ENCODE measurements at places on chromosomes 12 and 14. TPM values are rescaled to one million over a fixed set of nuclear protein-coding genes. Genes with fewer than 3 reads are reported as not detected.

BHLHE41 gene
- total RNA-seq: 0.78 TPM

JKAMP gene
- 55.2 TPM for total RNA-seq

SMCO2 gene
- total RNA-seq: 1.6 TPM

IL26 gene
- not detected for total RNA-seq

RARG gene
- total RNA-seq: 4.9 TPM

LARP4 gene
- 58.5 TPM for total RNA-seq

VWF gene
- 0.10 TPM for total RNA-seq

ADGRD1 gene
- total RNA-seq: 6.6 TPM

PTPRO gene
- total RNA-seq: 0.24 TPM

KCNJ8 gene
- 2.2 TPM for total RNA-seq

CMKLR1 gene
- total RNA-seq: not detected

GPR84 gene
- total RNA-seq: not detected

DNAJC22 gene
- total RNA-seq: 36.0 TPM

ATL1 gene
- total RNA-seq: 6.8 TPM

MUCL1 gene
- total RNA-seq: not detected

SLC25A47 gene
- not detected for total RNA-seq

SYCP3 gene
- total RNA-seq: not detected

TAMALIN gene
- total RNA-seq: 12.5 TPM

COL2A1 gene
- 446 TPM for total RNA-seq

PYGL gene
- total RNA-seq: 15.3 TPM

CDH24 gene
- 23.7 TPM for total RNA-seq

CMA1 gene
- total RNA-seq: not detected

SMIM41 gene
- total RNA-seq: not detected

LRR1 gene
- total RNA-seq: 16.4 TPM

ANKRD33 gene
- total RNA-seq: 0.14 TPM

FOXA1 gene
- 196 TPM for total RNA-seq

CLEC4D gene
- not detected for total RNA-seq

PPP1R3E gene
- 8.4 TPM for total RNA-seq

FAM222A gene
- total RNA-seq: 11.6 TPM

SERPINA12 gene
- total RNA-seq: not detected

GLI1 gene
- total RNA-seq: 0.91 TPM

CELA1 gene
- not detected for total RNA-seq

RPS26 gene
- total RNA-seq: 39.3 TPM

SETD1B gene
- total RNA-seq: 27.2 TPM

KCNC2 gene
- not detected for total RNA-seq

All from progenitor cell of endocrine pancreas (in vitro differentiated cells).